Articular chondrocyte of knee joint (primary cell): ENCODE measurements at places on chromosomes 7 and 10. TPM values are rescaled to one million over a fixed set of nuclear protein-coding genes. Genes with fewer than 3 reads are reported as not detected.

DNA2 gene
- 5.1 and 12.2 TPM in 2 replicates for total RNA-seq

GOLGA7B gene
- 0.11 and 0.26 TPM in 2 replicates for total RNA-seq

ZNF485 gene
- total RNA-seq: 2.1 and 3.4 TPM in 2 replicates

DGKI gene
- total RNA-seq: 5.2 and 8.3 TPM in 2 replicates

ZNF467 gene
- under 0.01 and 0.11 TPM in 2 replicates for total RNA-seq

SEMA4G gene
- 0.26 and 0.43 TPM in 2 replicates for total RNA-seq

DLX6 gene
- total RNA-seq: 1.1 and 1.6 TPM in 2 replicates

MRPS33 gene
- total RNA-seq: 34.4 and 41.2 TPM in 2 replicates

GRID1 gene
- not detected in 2 replicates for total RNA-seq

LIPF gene
- total RNA-seq: not detected in 2 replicates

ZNF365 gene
- total RNA-seq: 1.9 and 2.6 TPM in 2 replicates

DDX56 gene
- 39.1 and 41.4 TPM in 2 replicates for total RNA-seq

C10orf62 gene
- 0.32 and 0.52 TPM in 2 replicates for total RNA-seq

HPSE2 gene
- not detected in 2 replicates for total RNA-seq

TNRC18 gene
- total RNA-seq: 64.2 and 80.9 TPM in 2 replicates

KIF11 gene
- total RNA-seq: 18.4 and 26.5 TPM in 2 replicates

HYAL4 gene
- total RNA-seq: not detected in 2 replicates

NPC1L1 gene
- total RNA-seq: under 0.01 TPM in 1 of 2 replicates, not detected in the other

EPHB6 gene
- 0.32 and 0.91 TPM in 2 replicates for total RNA-seq

FOXI2 gene
- not detected in 2 replicates for total RNA-seq

FOXP2 gene
- 10.1 and 17.0 TPM in 2 replicates for total RNA-seq

VSTM4 gene
- 17.8 and 20.1 TPM in 2 replicates for total RNA-seq

ZEB1 gene
- total RNA-seq: 149 and 180 TPM in 2 replicates

NPFFR1 gene
- total RNA-seq: not detected in 2 replicates

RPEL1 gene
- total RNA-seq: 0.11 and 0.13 TPM in 2 replicates

LRRC4 gene
- total RNA-seq: 0.32 and 0.39 TPM in 2 replicates

CHAT gene
- total RNA-seq: not detected in 2 replicates

SUN3 gene
- total RNA-seq: not detected in 2 replicates

ANXA8 gene
- 0.22 and 0.39 TPM in 2 replicates for total RNA-seq

ARMC3 gene
- total RNA-seq: 0.65 TPM in 1 of 2 replicates, not detected in the other
